ENCODE measurements at places on chromosomes 3 and 15. TPM values are rescaled to one million over a fixed set of nuclear protein-coding genes. Genes with fewer than 3 reads are reported as not detected.

DNA sequence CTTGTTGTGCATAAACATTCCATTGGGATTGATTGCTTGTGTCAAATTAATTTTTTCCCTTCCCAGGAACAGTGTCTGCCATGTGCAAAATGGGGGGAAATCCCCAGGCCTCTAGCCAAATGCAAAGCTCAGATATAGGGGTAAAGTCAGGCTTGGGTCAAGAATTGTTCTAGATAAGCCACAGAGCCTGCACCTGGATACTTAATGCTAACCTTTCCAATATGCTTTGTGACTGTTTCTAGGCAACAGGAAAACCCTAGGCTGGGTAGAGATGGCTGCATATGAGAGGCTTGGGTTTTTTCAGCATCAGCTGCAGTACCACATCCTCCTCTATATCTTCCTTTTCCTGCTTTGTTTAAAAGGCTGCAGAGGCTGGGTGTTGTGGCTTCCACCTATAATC is 61.9 kb upstream of the ROPN1 start:
- peak; percentile 66 for DNase-seq

GRCh38 chr3:159250961-159251360 is 449.1 kb downstream of the MFSD1 start:
- no peak for DNase-seq

ROBO2 gene
- total RNA-seq, result not detected

DNA sequence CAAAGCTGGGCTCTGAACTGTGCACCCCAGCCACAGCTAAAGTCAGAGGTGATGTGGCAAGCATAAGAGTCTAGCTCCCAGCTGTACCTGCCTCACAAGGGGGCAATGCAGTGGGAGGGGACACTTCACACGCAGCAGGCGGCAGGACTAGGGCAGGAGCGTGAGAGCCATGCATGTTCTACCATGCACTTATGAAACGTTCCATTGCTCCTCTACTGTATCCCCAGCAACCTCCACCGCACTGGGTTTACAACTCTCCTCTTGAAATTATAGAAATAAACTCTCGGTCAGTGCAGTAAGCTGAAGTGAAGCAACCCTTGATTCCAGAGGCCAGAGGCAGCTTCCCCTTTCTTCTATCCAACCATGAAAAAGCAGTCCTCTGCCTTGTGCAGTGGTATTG is 298.6 kb upstream of the STT3B start:
- no peak for DNase-seq

- no peak for DNase-seq
Measured at GRCh38 chr3:71565316-71565715, 18.2 kb downstream of the FOXP1 start.

GRCh38 chr15:37900326-37901221 is 33.9 kb upstream of the TMCO5A start:
- DNase-seq, result no peak

SEMA7A gene
- 0.51 TPM for total RNA-seq

DNA sequence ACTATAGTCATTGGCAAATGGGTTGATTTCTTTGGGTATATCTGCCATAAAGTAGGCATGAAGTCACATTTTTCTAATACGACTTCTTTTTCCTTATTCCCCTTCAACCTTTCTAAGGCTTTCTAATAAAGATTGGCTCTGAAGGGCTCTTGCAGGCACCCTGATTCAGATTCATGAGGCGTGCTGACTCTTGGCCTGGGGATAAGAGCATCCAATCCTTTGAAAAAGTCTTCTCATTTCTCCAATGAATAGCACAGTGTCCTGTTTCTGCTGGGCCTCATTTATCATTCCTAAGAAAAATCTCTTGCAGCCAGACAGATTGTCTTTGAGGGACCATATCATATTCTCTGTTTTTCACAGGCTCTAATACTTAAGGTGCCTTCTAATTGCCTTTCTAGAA is 32.3 kb upstream of the BNIP2 start:
- DNase-seq, result no peak

- DNase-seq, result no peak
Measured at GRCh38 chr3:144772372-144772771, 800.7 kb downstream of the DIPK2A start.

DNA sequence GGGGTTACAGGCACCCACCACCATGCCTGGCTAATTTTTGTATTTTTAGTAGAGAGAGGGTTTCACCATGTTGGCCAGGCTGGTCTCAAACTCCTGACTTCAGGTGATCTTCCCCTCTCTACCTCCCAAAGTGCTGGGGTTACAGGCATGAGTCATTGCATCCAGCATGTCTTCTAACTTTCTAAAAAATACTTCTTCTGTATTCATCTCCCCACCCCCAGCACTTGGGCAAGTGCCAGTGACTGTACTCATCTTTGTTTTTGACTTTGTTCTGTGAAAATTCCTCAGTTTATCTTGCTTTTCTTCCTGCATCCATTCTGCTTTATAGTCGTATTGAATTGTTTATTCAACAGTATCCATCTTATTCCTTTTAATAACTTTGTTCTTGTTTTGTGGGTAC is 47.6 kb downstream of the ARIH1 start:
- DNase-seq, result peak; percentile 33

DNA sequence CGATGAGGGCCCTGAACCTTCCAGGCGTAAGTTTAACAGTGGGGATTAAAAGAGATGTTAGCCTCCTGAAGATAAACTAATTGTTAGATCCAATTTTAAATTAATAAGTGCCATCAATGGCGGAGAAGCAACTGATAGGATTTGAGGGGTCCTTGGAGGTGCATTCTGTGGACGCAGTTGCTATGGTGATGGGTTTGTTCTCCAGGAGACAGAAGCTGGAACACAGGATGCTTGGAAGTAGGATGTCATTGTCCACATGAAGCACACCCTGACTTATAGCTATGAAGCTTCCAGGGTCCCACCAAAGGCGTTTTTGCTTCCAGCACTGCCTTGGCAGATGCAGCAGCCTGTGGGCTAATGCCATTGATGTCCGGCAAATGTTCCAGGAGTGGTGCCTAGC is 331.0 kb upstream of the IL12A start:
- DNase-seq, result no peak

- DNase-seq, result no peak
Measured at GRCh38 chr3:138888560-138888959, 53.8 kb upstream of the PIK3CB start.

DNA sequence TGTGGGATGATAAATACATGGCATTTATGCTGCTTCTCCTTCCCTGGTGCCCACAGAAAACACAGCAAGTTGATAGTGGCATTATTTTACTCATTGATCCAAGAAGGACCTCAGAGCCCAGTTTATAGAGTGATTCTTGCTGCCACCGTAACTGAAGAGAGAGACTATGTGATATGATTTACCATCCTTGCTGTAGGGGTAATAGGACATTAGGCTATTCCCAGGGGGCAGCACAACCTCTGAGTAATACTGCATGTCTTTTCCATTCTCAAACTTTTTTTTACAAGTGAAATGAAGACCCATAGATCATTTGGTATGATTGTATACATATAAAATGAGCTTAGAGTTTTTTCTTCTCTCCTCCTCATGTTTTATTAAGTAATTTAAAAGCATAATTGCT is 136.4 kb downstream of the ABI3BP start:
- no peak for DNase-seq

CISH gene
- total RNA-seq, result 0.38 TPM

GRCh38 chr3:20683910-20684309 is 497.9 kb upstream of the SGO1 start:
- no peak for DNase-seq

TNNC1 gene
- total RNA-seq, result not detected

Data from dermis microvascular lymphatic vessel endothelial cell (primary cell).